Small intestine (tissue), 16 donors: ENCODE measurements at places on chromosomes 12 and 14. TPM values are rescaled to one million over a fixed set of nuclear protein-coding genes. Genes with fewer than 3 reads are reported as not detected.

DNA sequence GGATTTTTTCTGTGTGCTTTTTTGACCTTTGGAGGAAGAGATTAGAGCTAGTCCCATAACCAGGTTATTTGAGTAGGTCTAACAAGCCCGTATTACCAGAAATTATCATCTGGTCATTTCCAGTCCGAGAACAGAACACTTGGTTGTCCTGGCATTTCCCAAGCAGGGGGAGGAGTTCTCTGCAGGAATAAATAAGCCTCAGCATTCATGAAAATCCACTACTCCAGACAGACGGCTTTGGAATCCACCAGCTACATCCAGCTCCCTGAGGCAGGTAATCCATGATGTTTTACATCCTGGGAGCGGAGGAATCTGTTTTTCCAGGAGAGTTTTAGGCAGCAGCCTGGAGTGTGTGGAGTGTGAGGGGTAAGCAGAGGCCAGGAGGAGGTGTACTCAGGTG, at the start of gene SERPINA3:
TSS of gene SERPINA3 (plus strand) at position 218 of the 400 bp plus-strand sequence. CDS start 2,051 bp downstream, outside the sequence.
- no peaks in the 10 kb centered on the region for H3K36me3 ChIP-seq
- H3K27me3 ChIP-seq = no peaks in the 10 kb centered on the region
- no peak within 1 kb of the TSS for H3K27ac ChIP-seq
- no peak within 1 kb of the TSS for H3K4me3 ChIP-seq

GRCh38 chr12:109782326-109782703, 50.9 kb downstream of the TRPV4 start:
- H3K4me1 ChIP-seq = no peaks in the 10 kb centered on the region
- no peaks in the 10 kb centered on the region for H3K27me3 ChIP-seq
- H3K27ac ChIP-seq = no peak overlapping the region
- H3K4me3 ChIP-seq = no peak overlapping the region
- DNase-seq = no peak

Gene KRT3
- not detected for polyA plus RNA-seq

Gene NEMF
- polyA plus RNA-seq = 29.1 TPM

DNA sequence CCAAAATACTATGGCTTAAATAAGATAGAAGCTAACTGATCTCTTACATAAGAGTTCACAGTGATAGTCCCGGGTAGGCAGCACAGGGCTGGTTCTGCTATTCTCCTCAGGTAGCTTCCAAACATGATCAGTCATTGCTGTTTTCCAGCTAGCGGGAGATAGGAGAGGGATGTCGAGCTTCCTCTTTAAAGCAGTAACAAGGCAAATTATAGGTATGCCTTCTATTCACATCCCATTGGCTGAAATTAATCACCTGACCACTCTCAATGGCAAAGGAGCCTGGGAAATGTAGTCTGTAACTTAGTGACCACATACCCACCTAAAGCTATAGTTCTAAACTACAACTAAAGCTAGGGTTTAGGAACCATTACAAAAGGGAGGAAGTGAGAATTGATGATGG, 34.5 kb upstream of the VRK1 start:
- H3K4me1 ChIP-seq = no peaks in the 10 kb centered on the region
- no peaks in the 10 kb centered on the region for H3K27me3 ChIP-seq
- peak; percentile 60 for DNase-seq
- H3K4me3 ChIP-seq = no peak overlapping the region

DNA sequence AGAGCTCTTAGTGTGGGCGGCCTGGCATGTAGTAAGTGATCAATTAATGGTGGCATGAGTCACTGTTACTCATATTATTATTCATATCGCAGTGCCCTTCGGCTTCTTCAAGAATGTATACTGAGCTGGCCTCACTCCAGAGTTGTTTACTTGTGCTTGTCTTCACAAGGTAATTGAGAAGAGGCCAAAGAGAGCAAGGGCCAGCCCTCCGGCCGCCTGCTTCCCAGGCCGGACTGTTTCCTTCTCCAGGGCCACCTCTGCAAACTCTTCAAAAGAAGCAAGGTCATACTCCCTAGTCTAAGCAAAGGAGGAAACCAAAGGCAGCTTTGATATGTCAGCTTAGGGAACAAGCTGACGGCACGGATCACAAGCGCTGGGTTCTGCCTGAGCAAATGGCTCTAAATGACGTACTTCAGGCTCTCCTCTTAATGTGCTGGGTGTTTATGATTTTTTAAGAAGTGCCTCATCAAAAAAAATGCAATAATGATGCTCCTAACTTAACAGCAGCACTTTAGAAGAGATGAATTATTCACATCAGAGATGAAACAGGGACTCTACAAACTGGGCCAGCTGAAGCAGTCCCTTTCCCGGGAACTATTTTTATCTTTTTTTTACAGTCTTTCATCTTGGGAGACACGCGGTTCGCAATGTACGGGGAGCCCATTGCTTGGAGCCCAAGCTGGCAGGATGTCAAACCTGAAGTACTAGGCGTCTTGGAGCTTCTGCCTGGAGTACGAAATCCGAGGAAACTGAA, 65.6 kb upstream of the DLK1 start:
- no peaks in the 10 kb centered on the region for H3K36me3 ChIP-seq
- peaks cover 50% of the 10 kb centered on the region for H3K4me1 ChIP-seq
- no peak for DNase-seq

DNA sequence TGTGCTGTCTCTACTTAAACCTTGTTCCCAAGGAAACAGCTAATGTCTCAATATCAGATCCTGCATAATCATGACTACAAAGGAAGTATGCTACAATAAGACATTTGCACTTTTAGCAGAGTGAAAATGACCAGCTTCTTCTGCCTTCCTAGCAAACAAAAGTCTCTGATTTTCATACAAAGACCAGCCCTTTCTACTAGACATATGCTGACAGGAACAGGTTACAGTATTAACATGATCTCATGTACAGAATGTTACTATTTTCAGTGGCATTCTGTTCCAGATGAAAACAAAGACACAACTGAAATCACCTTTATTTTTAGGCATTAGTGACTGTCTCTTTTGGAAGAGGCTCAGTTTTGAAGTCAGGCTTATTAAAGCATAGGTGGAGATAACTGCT, 228.6 kb downstream of the MED13L start:
- H3K36me3 ChIP-seq = no peaks in the 10 kb centered on the region
- no peak overlapping the region for H3K27ac ChIP-seq
- DNase-seq = no peak

Gene TMEM179
- 11.2 TPM for polyA plus RNA-seq

Gene JPH4
- polyA plus RNA-seq = 4.0 TPM

DNA sequence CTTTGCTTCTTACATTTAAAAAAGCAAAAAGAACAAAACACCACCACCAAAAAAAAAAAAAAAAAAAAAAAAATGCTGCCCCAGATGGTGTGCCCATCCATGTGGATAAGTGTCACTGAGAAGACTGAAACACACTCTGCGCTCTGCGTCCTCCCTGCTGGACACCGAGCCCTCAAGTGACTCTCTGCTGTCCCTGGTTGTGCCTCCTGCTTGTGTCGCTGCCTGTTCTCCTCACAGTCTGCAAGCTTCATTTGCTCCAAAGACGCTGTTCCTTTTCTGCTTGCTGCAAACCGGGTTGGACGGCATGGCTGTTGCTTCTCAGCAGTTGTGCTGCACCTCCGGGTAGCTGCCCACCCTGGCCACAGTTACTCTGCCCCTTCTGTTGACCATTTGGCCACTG, 276.2 kb upstream of the ATP2B1 start:
- no peak for DNase-seq
- no peaks in the 10 kb centered on the region for H3K27me3 ChIP-seq
- no peaks in the 10 kb centered on the region for H3K36me3 ChIP-seq
- H3K4me1 ChIP-seq = no peaks in the 10 kb centered on the region
- H3K27ac ChIP-seq = no peak overlapping the region
